Endodermal cell (in vitro differentiated cells): ENCODE measurements at places on chromosomes 11 and 22. TPM values are rescaled to one million over a fixed set of nuclear protein-coding genes. Genes with fewer than 3 reads are reported as not detected.
A peak's percentile ranks its signal among the peaks of the same experiment; 100 is the strongest.

The MMP13 gene
- total RNA-seq: not detected in 2 replicates

The FREY1 gene
- total RNA-seq: 1.1 TPM in 2 of 3 replicates, not detected in the other

The TPBGL gene
- total RNA-seq: 1.4 TPM in 1 of 3 replicates, not detected in the others

The OR8G5 gene
- total RNA-seq: not detected in 3 replicates

The FAT3 gene
- total RNA-seq: 11.6 to 14.3 TPM (median 13.9 TPM) in 3 replicates

The APOL4 gene
- total RNA-seq: not detected in 2 replicates

The FIBP gene
- 76.8 to 92.0 TPM (median 86.5 TPM) in 3 replicates for total RNA-seq

The CCDC81 gene
- 33.3 and 36.6 TPM in 2 replicates for total RNA-seq

The PRSS23 gene
- total RNA-seq: 1.6 and 2.4 TPM in 2 replicates

The SAA2 gene
- 0.29 and 0.38 TPM in 2 replicates for total RNA-seq

The CYP2D6 gene
- total RNA-seq: 8.3 and 10.9 TPM in 2 replicates

The APBB1 gene
- total RNA-seq: 51.5 to 56.3 TPM (median 54.1 TPM) in 3 replicates

The USH1C gene
- total RNA-seq: 0.95 and 1.5 TPM in 2 replicates

DNA sequence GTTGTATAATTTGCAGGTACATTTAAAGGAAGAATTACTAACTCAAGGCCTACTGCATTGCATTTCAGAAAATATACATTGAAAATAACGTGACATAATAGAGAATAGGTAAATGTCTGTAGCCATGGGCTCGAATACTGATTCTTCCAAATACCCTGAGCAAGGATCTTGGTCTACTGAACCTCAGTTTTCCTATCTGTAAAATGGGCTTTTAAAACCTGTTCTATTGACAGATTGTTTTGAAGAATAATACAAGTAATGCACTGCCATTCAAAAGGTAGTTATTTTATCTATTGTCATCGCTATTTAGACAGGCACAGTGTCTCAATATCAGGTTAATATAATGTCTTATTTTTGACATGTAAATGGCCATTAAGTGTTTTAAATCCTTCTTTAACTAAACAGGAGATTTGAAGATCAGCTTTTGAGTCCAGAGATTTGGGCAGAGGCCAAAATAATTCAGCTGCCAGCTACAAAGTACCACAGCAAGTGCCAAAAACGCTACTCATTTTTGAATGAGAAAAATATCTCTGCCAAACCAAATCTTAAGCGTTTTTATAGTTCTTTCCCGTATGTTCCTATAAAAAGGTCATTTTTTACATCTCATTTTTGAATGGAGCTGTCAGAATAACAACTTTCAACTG, 56.7 kb downstream of the CTSC start:
- DNase-seq: no peak
- H3K27ac ChIP-seq: no peak overlapping the region
- H3K27me3 ChIP-seq: no peaks in the 10 kb centered on the region
- no peaks in the 10 kb centered on the region for H3K36me3 ChIP-seq

DNA sequence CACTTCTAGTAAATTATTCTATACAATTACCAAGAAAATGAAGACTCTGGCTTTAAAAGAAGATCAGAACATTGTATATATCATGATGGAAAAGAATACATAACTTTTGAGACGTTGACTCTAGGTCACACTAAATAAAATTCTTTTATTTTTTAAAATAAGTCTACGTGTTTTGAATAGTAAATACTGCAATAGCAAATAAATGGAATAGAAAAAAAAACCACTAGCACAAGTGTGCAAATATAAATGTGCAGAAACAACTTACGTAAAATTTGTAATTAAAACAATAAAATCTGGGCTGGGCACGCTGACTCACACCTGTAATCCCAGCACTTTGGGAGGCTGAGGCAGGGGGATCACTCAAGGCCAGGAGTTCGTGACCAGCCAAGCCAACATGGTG, 17.9 kb downstream of the SIK3 start:
- H3K4me3 ChIP-seq: no peak overlapping the region
- peaks cover 8% of the 10 kb centered on the region for H3K4me1 ChIP-seq
- no peaks in the 10 kb centered on the region for H3K36me3 ChIP-seq
- DNase-seq: no peak

DNA sequence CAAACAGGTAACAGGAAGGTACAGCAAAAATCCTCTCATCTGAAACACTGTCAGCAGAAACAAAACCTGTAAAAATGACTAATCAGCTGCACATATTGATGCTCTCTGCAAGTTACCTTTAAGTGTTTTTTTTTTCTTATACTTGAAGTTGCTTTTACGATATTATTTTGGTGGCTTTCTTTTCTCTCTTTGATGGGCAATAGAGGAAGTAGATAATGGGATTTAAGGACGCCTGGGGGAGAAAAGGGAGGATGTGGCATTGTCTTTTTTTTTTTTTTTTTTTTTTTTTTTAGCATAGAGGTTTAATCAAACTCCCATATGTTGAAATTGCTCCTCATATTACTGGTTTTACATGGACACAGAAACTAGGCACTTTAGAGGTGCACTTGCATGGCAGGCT, 11.4 kb upstream of the ADSL start:
- no peaks in the 10 kb centered on the region for H3K36me3 ChIP-seq
- H3K27me3 ChIP-seq: no peaks in the 10 kb centered on the region

- no peaks in the 10 kb centered on the region for H3K36me3 ChIP-seq
- H3K4me1 ChIP-seq: no peaks in the 10 kb centered on the region
- H3K27ac ChIP-seq: no peak overlapping the region
- no peak overlapping the region for H3K4me3 ChIP-seq
Observed at GRCh38 chr11:65672180-65672860, 9.6 kb upstream of the RELA start.

- no peak overlapping the region for H3K4me3 ChIP-seq
- no peaks in the 10 kb centered on the region for H3K27me3 ChIP-seq
- H3K4me1 ChIP-seq: peaks cover 4% of the 10 kb centered on the region
- H3K36me3 ChIP-seq: no peaks in the 10 kb centered on the region
Observed at GRCh38 chr11:108790501-108791299, 125.8 kb downstream of the DDX10 start.

- H3K36me3 ChIP-seq: no peaks in the 10 kb centered on the region
- H3K27me3 ChIP-seq: no peaks in the 10 kb centered on the region
- DNase-seq: no peak
- H3K27ac ChIP-seq: no peak overlapping the region
Observed at GRCh38 chr11:13851691-13852090, 110.8 kb upstream of the SPON1 start.

- peaks cover 4% of the 10 kb centered on the region for H3K27me3 ChIP-seq
- no peaks in the 10 kb centered on the region for H3K4me1 ChIP-seq
- no peak overlapping the region for H3K4me3 ChIP-seq
Observed at GRCh38 chr22:37526376-37526775, 7.2 kb upstream of the CARD10 start.

DNA sequence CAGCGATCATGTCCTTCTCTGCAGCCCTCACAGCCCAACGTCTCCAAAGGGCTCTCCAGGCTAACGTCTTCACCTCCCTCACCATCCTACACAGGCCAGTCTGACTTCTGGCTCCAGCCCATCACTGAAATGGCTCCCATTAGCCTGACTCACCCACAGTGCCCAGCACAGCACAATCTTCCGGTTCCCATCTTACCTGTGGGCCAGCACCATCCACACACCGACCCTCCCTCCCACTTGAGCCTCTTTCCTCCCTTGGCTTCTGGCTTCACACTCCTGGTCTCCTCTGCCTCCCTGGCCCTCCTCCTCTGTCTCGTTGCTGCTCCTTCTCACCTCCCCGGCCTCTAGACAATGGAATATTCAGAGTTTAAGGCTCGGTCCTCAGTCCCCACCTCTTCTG, 51.2 kb downstream of the PDE2A start:
- no peaks in the 10 kb centered on the region for H3K36me3 ChIP-seq
- no peaks in the 10 kb centered on the region for H3K27me3 ChIP-seq
- H3K4me3 ChIP-seq: no peak overlapping the region

DNA sequence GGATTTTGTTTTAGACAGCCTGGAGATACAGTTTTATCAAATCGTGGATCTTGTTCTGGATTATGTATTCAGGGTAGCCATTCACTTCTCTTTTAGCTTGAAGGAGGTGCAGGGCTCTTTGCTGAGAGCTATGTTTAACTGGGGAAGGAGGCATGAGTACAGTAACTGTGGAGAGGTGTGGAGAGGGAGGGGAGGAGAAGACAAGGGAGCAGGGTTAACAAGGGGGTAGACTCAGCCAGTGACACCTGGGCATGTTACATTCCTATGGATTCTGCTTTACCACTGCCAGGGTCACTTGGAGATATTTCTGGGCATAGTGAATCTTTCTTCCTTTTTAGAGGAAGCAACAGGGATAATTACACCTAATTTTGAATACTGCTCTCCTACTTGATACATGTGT, 536.0 kb downstream of the TMEM135 start:
- no peaks in the 10 kb centered on the region for H3K36me3 ChIP-seq
- no peaks in the 10 kb centered on the region for H3K4me1 ChIP-seq
- no peak overlapping the region for H3K27ac ChIP-seq
- no peaks in the 10 kb centered on the region for H3K27me3 ChIP-seq
- no peak for DNase-seq
- H3K4me3 ChIP-seq: no peak overlapping the region

DNA sequence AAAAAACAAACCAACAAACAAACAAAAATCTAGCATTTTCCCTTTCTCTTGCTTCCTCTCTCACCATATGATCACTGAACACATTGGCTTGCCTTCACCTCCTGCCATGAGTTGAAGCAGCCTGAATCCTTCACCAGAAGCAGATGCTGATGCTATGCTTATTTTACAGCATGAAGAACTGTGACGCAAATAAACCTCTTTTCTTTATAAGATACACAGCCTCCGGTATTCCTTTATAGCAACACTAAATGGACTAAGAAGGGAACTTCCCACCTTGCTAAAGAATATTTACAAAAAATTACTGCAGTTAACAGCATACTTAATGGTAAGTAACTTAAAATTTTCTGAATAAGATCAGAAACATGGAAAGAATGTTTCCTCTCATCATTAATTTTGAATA, 27.7 kb upstream of the TEAD1 start:
- no peak overlapping the region for H3K4me3 ChIP-seq
- H3K4me1 ChIP-seq: no peaks in the 10 kb centered on the region
- H3K27ac ChIP-seq: no peak overlapping the region
- H3K36me3 ChIP-seq: no peaks in the 10 kb centered on the region

DNA sequence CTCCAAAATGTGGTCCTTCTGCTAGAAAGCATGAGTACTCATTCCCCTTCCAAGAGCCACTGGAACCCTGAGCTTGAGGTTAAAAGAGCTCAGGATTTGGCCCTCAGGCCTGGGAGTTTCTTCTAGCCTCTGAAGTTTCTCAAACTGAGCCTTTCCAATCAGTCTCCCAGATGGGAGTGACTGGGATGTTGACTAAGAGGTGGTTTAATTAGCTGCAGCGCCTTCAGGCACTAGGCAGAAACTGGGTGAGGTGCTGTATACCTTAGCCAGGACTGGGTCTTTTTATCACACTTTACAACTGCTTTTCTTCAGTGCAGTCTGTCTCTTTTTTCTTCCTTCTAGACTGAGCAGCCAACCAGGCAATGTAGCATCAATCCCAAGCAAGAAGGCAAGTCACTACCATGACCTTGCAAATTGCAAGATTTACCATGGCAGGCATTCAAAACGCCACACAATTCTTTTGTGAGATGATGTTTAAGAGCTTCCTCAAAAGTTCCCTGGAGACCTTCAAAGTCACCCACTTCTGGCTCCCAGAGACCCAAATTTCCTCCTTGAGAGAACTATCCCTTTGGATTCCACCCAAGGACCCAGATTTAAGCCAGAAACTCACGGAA, 93.0 kb downstream of the SLC1A2 start:
- H3K27me3 ChIP-seq: no peaks in the 10 kb centered on the region
- no peak overlapping the region for H3K27ac ChIP-seq
- no peak overlapping the region for H3K4me3 ChIP-seq
- H3K36me3 ChIP-seq: no peaks in the 10 kb centered on the region

- H3K27ac ChIP-seq: no peak overlapping the region
- H3K36me3 ChIP-seq: no peaks in the 10 kb centered on the region
- peak; percentile 56 for DNase-seq
- no peak overlapping the region for H3K4me3 ChIP-seq
- H3K4me1 ChIP-seq: no peaks in the 10 kb centered on the region
- H3K27me3 ChIP-seq: no peaks in the 10 kb centered on the region
Observed at GRCh38 chr22:49764127-49764581, 63.5 kb downstream of the BRD1 start.

DNA sequence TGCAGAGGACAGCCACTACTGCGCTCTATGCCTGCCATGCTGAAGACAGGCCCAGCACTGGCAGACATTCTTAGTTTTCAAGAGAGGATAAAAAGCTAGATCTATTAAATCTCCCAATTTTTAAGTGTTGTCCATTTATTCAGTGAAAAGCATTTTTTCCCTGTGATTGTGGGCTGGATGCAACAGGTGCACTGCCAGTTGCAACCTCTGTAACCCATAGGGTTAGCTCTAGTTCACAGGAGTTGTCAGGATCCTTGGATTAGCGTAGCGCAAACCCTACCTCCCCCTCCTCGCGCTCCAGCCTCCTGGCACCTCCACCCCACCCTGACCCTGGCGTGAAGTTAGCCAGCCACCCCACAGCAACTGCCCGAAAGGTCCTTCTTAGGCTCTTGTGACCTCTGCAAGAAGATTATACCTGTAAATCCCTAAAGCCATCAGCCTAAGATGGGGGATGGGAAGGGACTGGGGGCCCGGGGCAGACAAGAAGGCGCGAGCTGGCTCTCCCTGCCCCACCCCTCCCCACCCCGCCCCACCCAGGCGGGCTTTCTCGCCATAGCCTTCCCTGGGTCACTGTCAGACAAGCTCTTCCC, 30.9 kb downstream of the EIF3F start:
- H3K27ac ChIP-seq: no peak overlapping the region
- no peak overlapping the region for H3K4me3 ChIP-seq
- peaks cover 60% of the 10 kb centered on the region for H3K27me3 ChIP-seq
- peak; percentile 55 for DNase-seq
- H3K36me3 ChIP-seq: no peaks in the 10 kb centered on the region

DNA sequence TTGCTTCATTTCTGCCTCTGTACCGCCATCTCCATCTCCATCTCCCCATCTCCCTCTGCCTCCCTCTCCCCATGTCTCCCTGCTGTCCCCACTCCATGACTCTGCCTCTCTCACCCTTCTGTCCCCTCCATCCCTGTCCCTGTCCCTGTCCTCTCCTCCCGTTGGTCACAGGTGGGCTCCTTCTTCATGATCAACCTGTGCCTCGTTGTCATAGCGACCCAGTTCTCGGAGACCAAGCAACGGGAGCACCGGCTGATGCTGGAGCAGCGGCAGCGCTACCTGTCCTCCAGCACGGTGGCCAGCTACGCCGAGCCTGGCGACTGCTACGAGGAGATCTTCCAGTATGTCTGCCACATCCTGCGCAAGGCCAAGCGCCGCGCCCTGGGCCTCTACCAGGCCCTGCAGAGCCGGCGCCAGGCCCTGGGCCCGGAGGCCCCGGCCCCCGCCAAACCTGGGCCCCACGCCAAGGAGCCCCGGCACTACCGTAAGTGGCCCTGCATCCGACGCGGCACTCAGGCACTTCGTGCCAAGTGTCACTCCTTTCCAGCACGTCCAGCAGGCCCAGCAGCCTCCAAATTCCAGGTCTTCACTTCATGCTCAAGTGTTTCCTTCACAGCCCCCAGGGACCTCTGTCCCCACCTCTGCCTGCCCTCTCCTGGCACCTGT, 76.0 kb downstream of the CACNA1I start:
- no peak overlapping the region for H3K4me3 ChIP-seq
- no peak for DNase-seq
- no peak overlapping the region for H3K27ac ChIP-seq
- H3K36me3 ChIP-seq: no peaks in the 10 kb centered on the region
- H3K27me3 ChIP-seq: no peaks in the 10 kb centered on the region
